ENCODE measurements at places on chromosomes 2 and 18.

DNA sequence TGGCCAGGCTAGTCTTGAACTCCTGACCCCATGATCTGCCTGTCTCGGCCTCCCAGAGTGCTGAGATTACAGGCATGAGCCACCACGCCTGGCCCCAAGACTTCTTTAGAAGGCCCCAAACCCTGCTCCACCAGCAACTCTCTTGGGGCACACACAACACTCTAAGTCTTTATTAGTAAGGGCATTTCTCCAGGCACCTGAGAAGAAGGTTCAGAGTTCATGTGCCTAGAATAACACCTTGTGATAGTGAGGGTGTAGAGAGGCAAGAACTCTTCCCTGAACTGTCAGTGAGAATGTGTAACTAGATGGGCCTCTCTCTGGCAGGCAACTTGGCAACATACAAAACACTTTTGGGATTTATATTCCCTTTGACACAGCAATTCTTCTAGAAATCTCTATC lies 43.8 kb downstream of the SH2D6 start:
- DNase-seq: no peak

DNA sequence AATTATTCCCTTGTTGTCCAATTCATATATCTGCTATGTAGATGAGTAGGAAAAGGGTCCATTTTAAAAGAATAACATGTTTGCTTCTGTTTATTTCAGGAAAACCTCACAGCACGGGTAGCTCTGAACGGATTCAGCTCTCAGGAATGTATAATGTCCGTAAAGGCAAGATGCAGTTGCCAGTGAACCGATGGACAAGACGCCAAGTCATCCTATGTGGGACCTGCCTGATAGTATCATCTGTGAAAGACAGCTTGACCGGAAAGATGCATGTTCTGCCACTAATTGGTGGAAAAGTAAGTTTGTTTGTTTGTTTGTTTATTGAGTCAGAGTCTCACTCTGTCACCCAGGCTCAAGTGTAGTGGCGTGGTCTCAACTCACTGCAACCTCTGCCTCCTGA lies 114.6 kb downstream of the PHLPP1 start:
- no peak for DNase-seq

GRCh38 chr18:8949206-8949605 lies 153.3 kb upstream of the NDUFV2 start:
- peak; percentile 59 for DNase-seq

GRCh38 chr2:98072442-98072841 lies 14.5 kb upstream of the VWA3B start:
- no peak for DNase-seq

GRCh38 chr18:9323750-9324445 lies 10.7 kb upstream of the TWSG1 start:
- no peak for DNase-seq

- DNase-seq: no peak
These were observed 23.1 kb downstream of the DGUOK start for GRCh38 chr2:73949802-73950201.

DNA sequence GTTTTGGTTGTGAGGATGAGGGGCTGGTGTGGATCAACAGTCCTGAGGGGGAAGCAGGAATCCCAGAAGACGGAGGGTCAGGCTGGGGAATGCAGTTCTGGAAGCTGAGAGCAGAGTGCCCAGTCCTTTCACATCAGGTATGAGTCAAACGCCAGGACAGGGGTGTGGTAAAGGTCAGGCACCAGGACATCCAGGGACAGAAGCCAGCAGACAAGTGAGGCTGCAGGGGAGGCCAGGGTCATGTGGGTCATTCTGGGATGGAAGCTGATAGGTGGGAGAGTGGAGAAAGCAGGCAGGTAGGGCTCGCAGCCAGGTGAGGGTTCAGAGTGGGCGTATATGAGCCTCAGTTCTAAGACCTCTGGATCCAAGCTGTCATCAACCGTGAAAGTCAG lies 12.8 kb upstream of the GNLY start:
- no peak for DNase-seq

DNA sequence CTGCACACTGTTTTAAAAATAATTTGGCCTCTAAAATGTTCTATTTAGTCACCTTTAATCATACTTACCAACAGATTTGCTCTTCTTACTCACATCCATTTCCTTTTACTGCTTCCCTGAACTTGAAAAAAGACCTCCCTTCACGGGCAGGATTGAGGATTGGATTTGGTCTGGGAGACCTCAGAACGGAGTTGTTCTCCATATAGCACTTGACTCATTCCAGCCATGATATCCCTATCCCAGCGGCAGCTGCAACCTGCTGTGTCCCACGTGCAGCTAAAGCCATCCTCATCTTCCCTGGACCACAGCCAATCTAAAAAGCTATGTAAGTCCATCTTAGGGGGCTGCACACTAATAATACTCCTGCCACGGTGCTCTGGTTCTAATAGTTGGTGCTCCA lies 97.0 kb upstream of the PTPRM start:
- no peak for DNase-seq

DNA sequence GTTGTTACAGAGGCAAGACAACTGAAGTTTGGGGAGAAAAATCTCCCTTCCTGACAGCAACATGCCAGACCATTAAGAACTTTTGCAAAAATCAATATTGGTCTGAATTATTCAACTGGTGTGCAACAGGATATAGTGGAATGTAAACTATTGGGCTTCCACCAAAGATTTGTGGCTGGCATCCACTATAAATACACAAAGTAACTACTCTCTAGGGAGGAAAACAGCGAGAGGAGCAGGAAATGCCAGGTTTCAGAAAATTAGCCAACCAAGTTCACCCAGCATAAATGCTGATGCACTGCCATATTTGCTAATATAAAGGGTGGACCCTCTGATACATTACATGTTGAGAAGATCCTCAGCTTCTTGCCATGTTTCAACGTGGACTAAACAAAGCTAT lies 267.6 kb upstream of the LYPD1 start:
- no peak for DNase-seq

- no peak for DNase-seq
These were observed 186.0 kb upstream of the EPHA4 start for GRCh38 chr2:221758076-221758475.

GRCh38 chr2:29245742-29246382 lies 130.6 kb downstream of the CLIP4 start:
- no peak for DNase-seq

- no peak for DNase-seq
These were observed 36.7 kb downstream of the SFXN5 start for GRCh38 chr2:73034661-73035375.

DNA sequence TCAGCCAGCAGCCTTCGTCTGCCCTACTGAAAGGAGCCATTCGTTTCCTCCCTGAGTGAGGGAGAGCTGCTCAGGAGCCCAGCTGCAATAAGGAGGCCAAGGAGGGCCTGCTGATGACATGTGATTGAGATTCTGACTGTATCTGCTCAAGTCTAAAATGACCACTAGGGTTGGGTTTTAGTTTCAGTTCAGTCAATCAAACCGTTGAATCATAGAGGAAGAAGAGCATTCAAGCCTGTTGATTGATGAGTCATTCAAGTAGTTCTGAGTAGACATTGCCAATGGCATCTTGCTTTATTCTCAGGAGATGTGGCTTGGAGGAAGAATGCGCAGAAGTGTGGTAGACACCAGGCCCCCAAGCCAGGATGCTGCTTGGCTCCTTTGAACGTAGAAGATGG lies 19.9 kb upstream of the BCL2L11 start:
- no peak for DNase-seq

- DNase-seq: no peak
These were observed 26.1 kb upstream of the SETBP1 start for GRCh38 chr18:44654573-44654972.

DNA sequence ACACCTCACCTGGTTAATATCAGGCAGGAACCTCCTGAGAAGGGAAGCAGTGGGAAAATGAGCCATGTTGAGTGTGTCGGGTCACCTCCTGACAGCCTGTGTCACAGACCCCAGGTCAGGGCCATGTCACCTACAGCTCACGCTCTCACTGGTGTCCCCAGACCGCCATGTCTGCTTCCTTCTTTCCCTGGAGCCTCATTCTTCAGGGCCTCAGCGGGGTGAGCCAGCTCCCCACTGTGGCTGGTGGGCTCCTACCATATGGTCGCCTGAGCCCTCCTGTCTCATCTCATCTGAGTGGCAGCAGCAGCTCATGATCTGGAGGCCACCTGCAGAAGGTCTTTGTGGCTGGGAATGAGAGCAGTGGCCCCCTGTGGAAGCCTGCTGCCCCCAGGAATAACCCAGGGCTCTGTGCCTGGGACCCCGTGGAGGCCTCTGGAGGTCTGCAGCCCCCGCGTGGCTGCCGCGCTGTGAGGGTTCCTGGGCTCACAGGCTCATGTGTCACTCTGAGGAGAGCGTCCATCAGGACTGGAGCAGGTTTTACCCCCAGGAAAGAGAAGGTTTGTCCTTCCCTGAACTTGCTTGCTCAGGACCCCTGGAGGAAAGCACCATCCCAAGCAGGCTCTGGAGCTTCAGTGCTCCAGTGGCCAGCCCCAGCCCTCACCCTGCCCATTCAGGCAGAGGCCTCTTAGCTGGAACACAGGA lies 56.4 kb downstream of the FAM168B start:
- no peak for DNase-seq

GRCh38 chr2:10042301-10043161 lies 819 bp upstream of the KLF11 start:
- peak; percentile 60 for DNase-seq

GRCh38 chr2:112709703-112710102 lies 11.1 kb upstream of the NT5DC4 start:
- DNase-seq: no peak

- no peak for DNase-seq
These were observed 324.5 kb upstream of the EPHA4 start for GRCh38 chr2:221896505-221897151.

DNA sequence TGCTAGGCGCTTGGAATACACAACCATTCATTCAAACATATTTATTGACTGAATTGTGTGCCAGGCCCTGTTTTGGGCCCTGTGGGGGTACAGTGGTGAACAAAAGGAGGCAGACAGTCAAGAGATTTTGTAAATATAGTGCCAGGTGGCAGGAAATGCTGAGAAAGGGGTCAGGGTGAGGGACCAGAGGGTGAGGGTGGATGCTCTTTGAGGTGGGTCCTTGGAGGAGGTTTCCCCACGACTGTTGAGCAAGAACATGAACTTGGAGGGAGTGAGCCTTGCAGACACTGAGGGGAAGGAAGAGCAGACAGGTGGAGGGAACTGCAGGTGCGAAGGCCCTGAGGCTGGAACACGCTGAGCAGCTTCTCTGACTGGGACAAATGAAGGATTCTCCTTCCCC lies 40.7 kb downstream of the ODC1 start:
- no peak for DNase-seq

GRCh38 chr2:180040146-180040925 lies 33.2 kb upstream of the CWC22 start:
- no peak for DNase-seq

DNA sequence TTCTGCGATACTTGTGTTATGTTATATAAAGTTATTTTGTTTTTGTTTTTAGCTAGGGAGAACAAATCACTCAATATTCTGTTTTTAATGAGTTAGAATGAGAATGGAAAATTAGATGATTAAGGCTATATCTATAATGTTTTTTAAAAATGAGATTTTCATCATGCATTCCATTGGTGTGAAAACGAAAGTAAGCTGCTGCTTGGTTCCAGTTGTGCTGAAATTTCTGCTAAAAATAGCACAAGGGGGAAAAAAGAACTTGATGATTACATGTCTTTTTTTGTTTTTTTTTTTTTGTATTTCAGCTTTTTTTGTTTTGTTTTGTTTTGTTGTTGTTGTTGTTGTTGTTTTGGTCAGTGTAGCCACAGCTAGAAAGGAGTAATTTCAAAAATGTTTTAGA lies 242.6 kb upstream of the KCNJ3 start:
- no peak for DNase-seq

DNA sequence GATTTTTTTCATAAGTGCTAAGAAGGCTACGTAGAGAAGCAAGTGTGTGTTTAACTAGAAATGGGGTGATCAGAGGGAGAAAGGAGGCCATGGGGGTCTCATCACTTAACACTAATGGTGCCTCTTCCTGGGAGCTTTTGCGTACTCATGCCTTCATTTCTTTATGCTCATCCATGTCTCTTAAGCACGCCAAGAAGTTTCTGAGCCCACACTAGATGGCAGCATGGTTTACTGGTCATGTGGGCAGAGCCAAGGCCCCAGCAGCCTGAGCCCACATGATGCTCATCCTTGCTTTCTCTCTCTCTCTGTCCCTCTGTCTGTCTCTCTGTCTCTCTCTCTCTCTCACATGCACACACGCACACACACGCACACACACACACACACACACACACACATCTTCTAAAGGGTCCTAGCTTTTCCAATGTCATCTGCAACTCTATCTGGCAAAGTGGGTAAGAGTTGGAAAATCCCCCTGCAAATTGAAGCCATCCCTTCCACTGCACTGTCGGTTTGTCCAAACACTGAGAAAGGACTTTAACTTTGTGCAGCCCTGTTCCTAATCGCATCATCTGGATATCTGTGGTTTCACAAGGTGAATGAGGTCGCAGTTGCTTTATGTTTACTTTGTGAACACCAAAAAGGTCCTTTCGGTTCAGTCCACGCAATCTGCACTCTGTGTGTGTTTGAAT lies 137.1 kb upstream of the CCDC68 start:
- peak; percentile 21 for DNase-seq

DNA sequence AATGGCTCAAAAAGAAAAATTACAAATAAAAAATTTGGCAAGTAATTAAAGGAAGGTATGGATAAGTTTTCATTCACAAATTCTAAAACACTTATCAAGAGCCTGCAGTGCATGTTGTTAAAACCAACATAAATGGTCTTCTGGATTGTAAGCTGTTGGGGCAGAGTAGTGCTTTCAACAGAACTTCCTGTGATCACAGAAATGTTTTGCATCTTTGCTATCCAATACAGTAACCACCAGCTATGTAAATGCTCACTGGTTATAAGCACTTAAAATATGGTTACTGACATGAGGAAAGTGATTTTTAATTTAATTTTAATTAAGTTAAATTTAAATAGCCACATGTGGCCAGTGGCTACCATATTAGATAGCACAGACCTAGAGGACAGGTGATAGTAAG lies 133.1 kb downstream of the NBAS start:
- DNase-seq: no peak

DNA sequence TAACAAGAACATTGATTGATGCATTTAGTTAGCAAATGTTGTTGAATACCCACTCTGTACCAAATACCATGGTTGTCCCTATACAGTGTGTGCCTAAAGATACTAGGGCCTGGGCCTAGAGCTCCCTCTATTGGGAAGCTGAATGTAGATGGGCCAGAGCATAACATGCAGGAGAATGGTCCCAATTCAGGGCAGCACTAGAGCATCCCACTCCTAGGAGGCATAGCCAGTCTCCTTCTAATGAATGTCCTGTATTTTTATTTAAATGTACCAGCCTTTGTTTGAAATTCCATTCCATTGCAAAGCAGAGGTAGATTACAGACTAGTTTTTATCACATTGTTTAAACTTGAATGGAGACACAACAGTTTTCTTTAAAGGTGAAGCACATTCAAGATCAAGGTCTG lies 90.6 kb downstream of the FEZ2 start:
- DNase-seq: peak; percentile 30

GRCh38 chr2:189527041-189527750 lies 53.4 kb downstream of the SLC40A1 start:
- DNase-seq: no peak
